Kasumi-1 (cell line): ENCODE measurements at places on chromosomes 11 and 22.

GRCh38 chr11:121417055-121417551, 35.0 kb upstream of the SORL1 start:
- DNase-seq, result peak; percentile 99

- no peak for DNase-seq
Observed at GRCh38 chr22:25878933-25879332, 136.9 kb downstream of the MYO18B start.

- no peak for DNase-seq
Observed at GRCh38 chr11:101914341-101914737, 471 bp upstream of the CEP126 start.

- no peak for DNase-seq
Observed at GRCh38 chr11:115078461-115079438, 400.4 kb downstream of the NXPE2 start.

GRCh38 chr11:87251560-87251959, 213.8 kb downstream of the TMEM135 start:
- no peak for DNase-seq

GRCh38 chr11:100981196-100981824, 148.3 kb downstream of the PGR start:
- no peak for DNase-seq

DNA sequence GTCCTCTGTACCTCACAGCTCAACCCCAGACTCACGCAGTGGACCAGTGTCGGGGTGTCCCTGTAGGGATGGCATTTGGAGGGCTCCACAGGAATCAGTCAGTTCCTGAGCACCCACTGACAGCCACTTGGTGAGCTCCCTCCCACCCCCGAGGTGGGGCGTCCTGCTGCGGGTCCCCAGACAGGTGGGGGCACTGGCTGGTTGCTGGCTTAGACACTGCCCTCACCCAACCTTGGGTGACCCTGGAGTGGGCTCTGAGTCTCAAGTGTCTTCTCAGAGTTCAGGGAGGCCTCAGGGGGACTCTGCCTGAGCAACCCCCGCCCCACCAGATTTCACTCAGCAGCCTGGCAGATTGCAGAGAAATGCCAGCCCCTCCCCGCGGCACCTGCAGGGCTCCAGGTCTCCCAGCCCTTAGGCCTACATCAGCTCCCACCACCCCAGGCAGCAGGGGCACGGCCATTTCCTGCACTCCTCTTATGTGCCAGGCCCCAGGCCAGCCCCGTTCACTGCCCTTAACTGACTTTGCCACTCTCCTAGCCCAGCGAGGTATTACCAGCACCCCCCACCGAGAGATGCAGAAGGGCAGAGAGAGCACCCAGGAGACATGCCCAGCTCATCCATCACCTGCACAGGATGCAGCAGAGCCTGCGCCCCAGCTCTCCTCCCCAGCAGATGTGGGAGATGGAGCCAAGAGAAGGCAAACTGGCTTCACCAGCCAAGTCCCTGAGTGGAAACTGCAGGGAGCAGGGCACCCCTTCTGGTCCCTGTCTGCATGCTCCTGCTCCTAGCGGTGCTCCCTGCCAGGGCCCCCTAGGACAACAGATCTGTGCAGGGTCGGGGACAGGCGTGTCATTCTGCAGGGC, 2.4 kb downstream of the PRR5 start:
- DNase-seq, result no peak

DNA sequence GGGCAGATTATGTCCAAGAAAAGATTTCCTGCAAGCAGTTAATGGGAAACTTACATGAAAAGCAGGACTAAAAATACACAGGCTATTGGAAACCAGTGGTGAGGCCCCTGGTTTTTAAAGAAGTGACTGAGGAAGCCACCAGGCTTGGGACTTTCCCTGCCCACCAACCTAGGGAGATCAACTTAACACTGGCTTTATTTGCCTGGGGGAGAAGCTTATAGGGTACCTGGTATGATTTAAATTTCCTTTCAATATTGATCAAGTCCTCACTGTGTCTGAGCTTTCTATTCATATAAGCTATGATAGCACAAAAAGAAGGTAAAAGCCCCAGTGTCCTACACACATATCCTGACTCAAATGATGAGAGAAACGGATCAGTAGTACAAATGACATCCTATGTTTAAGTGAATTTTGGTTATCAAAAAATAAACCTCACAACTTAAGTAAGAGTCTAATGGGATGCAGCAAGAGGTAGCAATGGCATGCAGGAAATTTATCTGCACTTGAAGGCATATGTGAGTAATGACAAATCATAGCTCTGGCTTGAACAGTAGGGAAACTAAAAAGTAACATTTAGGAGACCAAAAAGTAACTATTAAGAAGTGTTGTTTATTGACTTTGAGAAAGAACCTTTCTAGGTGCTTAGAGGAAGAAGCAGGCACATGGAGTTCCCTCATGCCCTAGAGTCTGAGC, 85.3 kb downstream of the GAB2 start:
- peak; percentile 22 for DNase-seq

DNA sequence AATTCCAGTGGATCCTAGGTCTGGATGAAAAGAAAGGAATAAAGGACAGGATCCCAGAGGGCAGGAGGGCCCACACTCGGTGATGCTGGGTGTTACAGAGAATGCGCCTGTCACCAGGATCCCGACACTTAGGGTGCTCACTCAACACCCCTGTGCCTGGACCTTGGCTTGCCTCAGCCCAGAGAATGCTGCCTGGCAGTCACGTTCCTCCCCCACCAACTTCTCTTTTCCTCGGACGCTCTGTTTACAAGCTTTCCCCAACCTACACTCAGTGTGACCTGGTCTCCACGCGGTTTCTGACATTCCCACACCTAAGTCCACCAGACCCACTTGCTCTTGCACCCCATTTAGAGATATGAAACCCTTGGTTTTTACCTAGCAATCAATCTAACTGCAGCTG, 38.0 kb upstream of the ETS1 start:
- no peak for DNase-seq

- DNase-seq, result no peak
Observed at GRCh38 chr11:111512296-111513239, at the start of gene BTG4. TSS of gene BTG4 (minus strand) at chr11:111512386. CDS start at chr11:111498776, 13,610 bp downstream.

DNA sequence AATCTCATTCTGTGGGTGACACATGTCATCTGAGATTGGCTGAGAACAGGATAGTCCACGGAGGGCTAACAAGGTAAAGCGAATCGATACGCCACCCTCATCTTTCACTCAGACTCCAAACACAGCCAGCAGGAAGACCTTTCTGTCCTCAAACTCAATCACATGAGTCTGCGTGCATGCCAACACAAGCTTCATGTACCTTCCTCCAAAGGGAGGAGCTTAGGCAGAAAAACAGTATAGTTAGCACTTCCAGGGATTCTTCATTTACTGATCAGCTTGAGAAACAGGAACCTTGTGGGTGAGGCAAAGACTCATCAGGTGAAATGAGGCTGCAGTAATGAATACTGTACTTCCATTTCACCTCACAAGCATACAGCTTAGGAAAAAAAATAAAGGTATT, 767.1 kb upstream of the API5 start:
- no peak for DNase-seq

GRCh38 chr11:26583550-26583949, 11.5 kb upstream of the MUC15 start:
- no peak for DNase-seq

DNA sequence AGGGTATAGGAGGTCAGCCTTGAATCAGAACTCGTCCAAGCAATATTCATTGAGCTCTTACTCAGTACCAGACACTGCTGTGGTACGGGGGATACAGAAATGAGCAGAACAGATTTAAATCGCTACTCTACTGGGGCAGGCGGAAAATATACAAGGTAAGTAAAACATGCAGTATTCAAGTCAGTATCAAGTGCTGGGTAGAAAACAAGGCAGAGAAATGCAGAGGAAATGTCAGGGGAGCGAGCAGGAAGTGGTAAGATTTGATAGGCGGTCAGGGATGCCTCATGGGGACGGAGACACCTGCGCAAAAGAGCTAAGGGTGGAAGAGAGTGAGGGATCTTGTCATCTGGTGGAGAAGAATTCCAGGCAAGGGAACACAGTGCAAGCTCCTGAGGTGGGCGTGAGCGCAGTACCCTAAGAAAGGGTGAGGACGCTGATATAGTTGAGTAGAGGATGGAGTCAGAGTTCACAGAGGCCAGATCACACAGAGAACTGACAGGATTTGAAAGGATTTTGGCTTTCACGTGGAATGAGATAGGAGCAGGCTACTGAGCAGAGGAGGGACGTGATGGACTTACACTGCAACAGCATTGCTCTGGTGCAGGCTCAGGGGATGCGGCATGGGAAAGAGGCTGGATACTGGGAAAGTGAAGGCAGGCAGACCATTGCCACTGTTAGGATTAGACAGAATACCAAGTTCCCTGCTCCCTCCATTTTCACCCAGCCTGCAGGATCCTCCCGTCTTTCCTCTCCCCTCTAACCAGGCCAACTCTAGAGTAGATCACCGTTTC, 35.8 kb downstream of the SC5D start:
- no peak for DNase-seq

DNA sequence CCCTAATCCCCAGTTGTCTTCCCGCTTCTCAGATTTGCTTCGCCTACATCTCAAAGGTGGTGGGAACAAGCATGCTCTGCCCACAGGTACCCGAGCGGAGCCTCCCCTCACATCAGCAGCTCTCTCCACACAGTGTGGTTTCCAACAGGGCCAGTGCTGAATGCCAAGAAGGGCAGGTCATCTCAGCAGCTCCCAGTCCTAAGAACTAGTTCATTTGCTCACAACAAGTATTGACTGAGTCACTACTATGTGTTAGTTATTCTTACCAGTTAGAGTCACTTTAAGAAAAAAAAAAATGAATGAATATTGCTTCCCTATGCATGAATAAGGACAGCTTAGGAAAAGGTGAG, 66.2 kb downstream of the THAP12 start:
- no peak for DNase-seq

- peak; percentile 54 for DNase-seq
Observed at GRCh38 chr22:19717691-19718455, 3.6 kb downstream of the SEPTIN5 start.

DNA sequence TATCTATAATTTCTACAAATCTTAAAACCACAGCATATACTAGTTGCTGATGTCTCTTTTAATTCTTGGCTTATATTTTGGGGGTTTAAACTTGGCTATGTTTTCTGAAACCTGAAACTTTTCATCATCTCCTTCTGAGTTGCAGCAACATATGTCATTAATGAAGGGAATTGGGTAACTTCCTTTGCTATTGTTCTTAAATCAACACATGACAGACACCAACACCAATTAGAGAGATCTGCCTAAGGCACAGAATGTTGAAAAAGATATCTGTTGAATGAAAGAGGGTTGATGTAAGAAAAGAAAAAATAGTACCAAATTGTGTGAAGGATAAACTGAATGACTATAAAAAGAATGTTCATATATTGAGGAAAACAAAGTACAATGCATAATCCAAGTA, 10.3 kb upstream of the GAS2 start:
- no peak for DNase-seq
